ENCODE measurements at places on chromosomes 11 and 22.

DNA sequence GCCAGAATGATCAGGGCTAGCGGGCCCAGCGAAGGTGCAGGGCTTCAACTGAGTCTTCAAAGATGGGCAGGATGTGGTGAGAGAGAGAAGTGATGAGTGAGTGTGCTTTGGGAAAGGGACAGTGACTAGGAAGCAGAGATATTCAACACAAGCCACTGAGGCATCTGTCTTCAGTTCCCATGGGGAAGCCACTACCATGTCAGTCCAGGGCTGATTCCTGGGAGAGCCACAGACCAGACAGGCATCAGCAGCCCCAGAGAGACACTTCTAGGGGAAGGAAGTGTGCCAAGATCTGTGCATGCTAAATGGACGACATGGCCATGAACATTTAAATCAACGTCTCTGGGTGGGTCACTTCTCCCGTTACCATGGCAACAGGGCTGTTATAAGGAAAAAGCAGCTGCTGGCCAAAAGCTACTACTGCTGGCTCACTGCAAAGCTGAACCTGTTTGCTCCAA, 28.5 kb downstream of the P4HA3 start:
- DNase-seq, result no peak

DNA sequence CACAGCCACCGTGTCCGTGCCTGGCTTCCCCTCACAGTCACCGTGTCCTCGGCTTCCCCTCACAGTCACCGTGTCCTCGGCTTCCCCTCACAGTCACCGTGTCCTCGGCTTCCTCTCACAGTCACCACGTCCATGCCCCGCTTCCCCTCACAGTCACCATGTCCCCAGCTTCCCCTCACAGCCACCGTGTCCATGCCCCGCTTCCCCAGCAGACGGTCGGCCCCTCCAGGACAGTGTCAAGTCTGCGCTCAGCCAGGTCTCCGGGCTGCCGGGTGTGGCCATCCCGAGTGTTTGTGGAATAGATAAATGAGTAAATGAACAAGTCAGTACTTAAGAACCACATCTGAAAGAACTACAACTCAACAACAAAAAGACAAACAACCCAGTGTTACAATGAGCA, 23.8 kb downstream of the WNT7B start:
- no peak for DNase-seq

- DNase-seq, result no peak
Measured at GRCh38 chr11:47860536-47860935, 12.4 kb upstream of the NUP160 start.

- no peak for DNase-seq
Measured at GRCh38 chr11:57440744-57441414, 14.0 kb upstream of the SLC43A3 start.

- no peak for DNase-seq
Measured at GRCh38 chr11:119426142-119426541, 3.2 kb upstream of the THY1 start.

All from ecto neural progenitor cell (in vitro differentiated cells).